Foreskin keratinocyte (primary cell): ENCODE measurements at places on chromosomes 13 and 19. TPM values are rescaled to one million over a fixed set of nuclear protein-coding genes. Genes with fewer than 3 reads are reported as not detected.

DNA sequence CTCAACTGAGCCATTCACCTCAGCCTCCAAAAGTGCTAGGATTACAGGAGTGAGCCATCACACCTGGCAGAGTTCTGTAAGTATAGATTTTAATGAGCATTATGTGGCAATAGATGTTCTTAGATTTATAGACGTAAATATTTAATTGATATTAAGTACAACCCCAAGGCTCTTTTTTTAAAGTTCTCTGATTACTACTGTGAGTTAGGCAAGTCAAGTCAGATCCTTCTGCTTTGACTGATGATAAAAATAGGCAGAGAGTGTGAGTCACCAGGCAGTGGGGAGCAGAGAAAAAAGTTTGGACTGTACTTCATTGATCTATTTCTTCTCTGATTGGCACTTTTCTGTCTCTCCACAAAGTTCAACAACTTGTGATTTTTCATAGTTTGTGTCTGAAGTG, 1379.9 kb downstream of the UQCRFS1 start:
- DNase-seq, result peak; percentile 76

Gene TYROBP
- not detected in 2 replicates for total RNA-seq

DNA sequence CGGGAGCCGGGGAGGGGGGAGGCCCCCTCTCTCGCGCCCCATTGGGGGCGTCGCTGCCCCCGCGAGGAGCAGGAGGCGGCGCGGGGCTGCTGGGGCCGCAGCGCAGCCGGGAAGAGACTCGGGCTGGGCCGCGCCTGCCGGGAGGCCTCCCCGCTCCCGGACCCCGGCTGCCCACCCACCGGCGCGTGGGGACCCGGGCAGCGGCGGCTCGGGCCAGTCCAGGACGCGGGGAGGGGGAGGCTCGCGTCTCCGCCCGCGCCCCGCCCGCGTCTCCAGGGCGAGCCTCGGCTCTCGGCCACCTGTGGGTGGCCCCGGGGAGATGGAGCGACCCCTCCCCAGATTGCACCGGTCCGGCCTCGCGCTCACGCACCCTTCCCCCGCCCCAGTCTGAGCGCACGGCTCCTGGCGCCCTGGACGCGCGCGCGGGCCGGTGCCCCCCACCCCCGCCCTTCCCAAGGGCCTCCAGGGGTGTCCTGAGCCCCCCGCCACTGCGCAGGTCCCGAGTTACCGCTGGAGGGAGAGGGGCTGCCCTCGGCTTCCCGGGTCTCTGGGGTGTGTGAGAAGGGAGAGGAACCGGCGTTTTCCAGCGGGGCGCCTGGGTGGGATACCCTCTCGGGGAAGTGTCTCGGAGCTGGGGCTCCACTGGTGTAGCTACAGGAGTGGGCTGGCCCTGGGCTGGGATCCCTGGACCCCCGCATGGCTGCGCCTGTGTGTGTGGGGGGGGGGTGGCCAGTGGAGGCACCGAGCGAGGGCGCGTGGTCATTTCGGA, 645 bp downstream of the PALM start:
- no peak for DNase-seq

Gene OR2Z1
- not detected in 2 replicates for total RNA-seq

Gene CD37
- total RNA-seq, result not detected in 2 replicates

DNA sequence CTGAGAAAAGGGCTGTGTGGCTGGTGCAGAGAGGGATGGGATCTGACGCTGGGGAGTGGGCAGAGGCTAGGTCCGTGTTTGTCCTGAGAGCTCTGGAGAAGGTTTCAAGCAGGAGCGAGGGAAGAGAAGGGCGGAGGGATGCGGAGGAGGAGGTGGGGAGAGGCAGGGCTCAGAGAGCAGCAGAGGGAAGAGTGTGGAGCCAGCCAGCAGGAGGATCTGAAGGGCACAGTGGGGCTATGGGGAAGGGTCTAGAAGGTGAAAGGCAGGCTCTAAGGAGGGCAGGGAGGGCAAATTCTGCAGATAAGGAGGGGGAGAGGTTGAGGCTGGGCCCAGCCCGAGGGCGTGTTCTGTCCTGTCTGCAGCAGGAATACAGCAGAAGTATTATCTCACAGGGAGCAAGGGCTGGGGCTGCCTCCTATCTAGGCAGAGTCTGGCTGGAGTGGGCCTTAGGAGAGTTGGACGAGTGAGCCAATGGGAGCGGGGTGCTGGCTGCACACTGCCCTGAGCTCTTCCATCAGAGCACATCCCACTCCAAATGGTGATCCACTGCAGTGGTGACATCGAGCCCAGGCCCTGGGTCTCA, 6.1 kb downstream of the AP2A1 start:
- no peak for DNase-seq

- no peak for DNase-seq
Measured at GRCh38 chr19:49455773-49456172, 2.7 kb downstream of the ALDH16A1 start.

Gene LYPD3
- 16.3 and 18.0 TPM in 2 replicates for total RNA-seq

GRCh38 chr13:23743278-23744076, 145.7 kb downstream of the MIPEP start:
- peak; percentile 82 for DNase-seq

Gene CALR3
- not detected in 2 replicates for total RNA-seq
